ENCODE measurements at places on chromosomes 1 and 21. TPM values are rescaled to one million over a fixed set of nuclear protein-coding genes. Genes with fewer than 3 reads are reported as not detected.

KRTAP19-3 gene
- total RNA-seq, result not detected

RAB42 gene
- total RNA-seq, result 6.2 TPM

CHI3L2 gene
- total RNA-seq, result not detected

TLCD4 gene
- 3.3 TPM for total RNA-seq

CNR2 gene
- total RNA-seq, result not detected

SOX13 gene
- 94.4 TPM for total RNA-seq

APOBEC4 gene
- total RNA-seq, result not detected

SYTL1 gene
- total RNA-seq, result 6.4 TPM

KRTAP11-1 gene
- not detected for total RNA-seq

DNA sequence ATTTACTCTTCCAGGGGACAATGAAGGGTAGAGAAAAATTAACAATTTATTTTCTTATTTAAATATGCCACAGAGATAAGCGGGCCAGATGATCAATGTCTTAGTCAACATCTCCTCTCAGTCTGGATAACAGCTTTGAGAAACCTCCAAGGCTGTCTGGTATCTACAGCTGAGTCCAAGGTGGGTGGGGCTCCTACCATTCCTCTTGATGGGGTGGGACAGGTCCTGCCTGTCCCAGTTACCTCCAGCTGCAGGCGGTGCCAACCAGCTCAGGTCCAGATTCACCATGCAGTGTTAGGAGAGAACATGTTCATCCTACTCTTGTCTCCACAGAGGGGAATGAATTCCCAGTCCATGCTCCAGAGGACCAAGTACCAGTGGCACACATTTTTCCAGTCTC, 21.1 kb downstream of the CSMD2 start:
- no peak for DNase-seq

DNA sequence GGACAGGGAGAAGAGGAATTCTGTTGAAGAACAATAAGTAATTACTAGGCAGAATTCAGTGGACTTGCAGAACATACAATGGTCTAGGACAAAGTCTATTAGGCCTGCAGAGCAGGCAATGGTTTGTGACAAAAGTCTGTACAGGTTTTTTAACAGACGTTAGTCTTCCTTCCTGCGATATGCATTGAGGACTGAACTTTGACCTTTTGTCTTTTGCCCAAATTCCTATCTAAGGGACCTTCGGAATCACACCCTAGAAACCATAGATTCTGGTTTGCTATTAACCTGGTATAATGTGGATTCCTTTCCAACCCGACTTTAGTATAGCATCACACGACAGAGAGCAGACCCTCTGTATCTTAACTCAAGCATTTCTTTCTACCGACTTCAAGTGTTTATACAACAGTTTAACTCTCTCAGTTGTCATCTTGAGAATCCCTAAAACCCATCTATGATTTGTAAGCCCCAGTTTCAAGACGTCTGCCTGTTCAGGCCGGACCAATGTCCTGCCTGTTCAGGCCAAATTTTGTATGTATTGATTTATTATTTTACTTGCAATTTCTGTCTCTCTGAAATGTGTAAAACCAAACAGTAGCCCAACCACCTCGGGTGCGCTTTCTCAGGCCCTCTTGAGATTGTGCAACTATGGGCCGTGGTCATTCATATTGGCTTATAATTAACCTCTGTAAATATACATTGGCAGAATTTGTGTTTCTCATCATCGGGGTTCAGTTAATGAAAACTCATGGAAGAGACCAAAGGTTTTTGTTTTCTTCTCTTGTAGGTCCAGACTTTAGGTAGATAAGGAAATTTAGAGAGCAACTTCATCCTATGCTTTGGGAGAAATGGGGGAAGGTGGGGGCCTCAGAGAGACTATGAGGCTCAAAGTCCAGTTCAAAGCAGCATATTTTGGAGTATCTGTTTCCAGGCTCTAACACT, 76.9 kb upstream of the TNFSF18 start:
- no peak for DNase-seq

GRCh38 chr1:77459881-77460280, 178.1 kb downstream of the AK5 start:
- DNase-seq, result no peak

DNA sequence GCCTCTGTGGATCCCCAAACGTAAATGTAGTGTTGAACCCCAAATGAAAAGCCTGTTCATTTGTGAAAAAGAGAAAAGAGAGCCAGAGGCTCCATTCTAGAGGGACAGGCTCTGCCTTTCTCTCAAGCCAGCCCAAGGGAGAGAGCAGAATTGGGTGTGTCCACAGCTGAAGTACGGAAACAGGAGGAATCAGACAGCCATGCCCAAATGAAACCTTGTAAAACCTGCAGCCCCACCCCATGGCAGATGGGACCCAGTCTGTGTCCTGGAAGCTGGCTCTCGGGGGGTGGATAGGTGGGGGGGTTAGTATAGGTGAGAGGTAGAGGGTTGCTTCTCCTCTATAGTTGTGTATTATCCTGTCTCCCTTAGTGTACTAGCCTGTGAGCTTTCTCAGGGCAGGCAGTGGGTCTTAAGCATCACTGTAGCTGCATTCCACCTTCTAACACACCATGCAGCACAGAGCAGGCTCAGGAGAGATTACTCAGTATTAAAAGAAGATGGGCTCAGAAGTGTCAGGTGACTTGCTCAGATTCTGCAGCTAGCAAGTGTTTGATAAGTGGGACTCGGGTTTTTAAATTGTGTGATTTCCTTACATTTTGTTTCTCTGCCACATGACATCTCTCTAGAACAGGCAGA, 67.4 kb upstream of the SIPA1L2 start:
- DNase-seq, result no peak

DNA sequence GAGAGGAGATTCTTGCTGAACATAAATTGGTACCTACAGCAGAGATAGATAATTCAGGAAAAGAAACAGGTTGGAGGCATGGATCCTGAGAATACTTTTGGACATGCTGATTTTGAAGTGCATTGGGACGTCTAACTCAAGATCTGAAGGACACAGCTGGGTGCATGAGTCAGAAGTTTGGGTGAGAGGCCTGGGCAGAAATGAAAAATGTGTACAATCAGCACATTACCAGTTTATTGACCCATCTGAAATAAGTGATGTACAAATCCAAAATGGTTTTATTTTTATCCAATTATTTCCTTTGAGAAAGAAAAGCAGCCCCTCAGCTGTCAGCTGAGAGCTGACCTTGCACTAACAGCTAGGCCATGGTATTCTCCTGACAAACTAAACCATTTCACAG, 975.2 kb upstream of the B3GALT2 start:
- no peak for DNase-seq

DNA sequence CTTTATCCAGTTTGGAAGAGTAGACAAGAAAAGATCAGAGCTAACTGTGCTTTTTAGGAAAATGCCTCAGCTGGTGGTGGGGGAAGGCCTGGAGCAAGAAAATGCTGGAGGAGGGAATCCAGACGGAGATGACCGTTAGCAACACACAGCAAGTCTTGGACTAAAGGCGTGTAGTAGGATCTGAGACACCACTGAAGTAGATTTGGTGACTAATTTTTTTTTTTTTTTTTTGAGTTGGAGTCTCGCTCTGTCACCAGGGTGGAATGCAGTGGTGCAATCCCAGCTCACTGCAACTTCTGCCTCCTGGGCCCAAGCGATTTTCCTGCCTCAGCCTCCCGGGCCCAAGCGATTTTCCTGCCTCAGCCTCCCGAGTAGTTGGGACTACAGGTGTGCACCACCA, 41.2 kb downstream of the LPAR3 start:
- no peak for DNase-seq

DNA sequence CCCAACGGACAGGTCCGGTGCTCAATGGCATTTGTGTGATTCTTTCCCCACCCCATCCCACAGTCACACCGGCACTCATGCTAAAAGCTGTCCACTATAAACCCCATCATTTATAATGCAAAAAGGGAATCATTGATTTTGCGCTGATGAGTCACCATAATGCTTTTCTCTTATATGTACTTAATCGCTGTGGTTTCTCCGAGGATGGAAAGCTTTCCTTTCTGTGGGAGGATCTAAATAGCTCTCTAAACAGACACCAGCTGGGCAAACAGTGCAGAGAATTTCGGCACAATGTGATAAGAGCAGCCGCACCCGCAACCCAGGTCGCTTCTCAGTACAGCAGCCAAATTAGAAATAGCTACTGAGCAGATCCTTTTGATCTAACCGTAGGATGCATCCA, 85.6 kb downstream of the SETD4 start:
- DNase-seq, result no peak

DNA sequence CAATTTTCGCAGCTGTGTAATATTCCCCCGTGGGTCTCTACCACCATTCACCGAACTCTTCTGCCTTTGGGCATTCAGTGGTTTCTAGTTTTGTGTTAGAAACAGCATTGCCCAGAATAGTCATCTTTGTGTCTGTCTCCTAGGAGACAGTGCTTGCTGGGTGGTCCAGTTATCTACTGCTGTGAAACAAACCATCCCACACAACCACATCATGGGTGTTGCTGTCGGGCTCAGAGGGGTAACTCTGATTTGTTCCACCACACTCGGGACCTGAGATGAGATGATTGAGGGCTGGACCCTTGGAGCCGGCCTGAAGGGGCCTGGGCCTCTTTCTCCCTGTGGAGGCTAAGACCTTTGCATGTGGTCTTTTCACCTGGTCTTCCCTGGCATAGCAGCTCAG, 427.2 kb upstream of the VAMP3 start:
- DNase-seq, result no peak

GRCh38 chr1:180544050-180544449, 14.7 kb upstream of the OVAAL start:
- DNase-seq, result no peak

DNA sequence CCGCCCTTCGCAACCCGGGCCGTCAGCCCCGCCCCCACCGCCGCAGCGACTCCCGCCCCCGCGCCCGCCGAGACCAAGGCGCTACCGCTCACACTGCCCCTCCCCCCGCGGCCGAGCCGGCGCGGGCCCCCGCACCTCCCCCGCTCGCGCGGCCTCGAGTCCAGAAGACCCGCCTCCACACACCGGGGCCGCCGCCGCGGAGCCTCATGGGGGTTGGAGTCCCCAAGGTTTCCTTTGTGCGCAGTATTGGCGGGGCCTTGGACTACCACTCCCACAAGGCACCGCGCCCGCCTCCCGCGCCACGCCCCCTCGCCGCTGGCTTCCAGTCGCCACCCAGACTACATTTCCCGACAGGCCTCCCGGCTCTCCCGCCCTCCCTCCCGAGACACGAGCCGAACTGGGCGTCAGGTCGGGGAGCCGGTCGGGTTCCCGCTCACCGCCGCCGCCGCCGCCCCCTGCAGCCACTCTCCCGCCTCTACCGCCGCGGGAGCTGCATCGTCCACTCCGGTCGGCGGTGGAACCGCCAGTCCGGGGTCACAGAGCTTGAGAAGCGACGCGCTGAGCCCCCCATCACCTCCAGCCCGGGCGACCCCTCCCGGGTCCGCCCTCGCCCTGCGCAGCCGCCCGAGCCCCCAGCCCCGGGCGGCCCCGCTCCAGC, at the start of gene PHF13:
TSS of gene PHF13 (plus strand) at position 371 of the 658 bp plus-strand sequence. CDS start 336 bp downstream, outside the sequence.
- peak; percentile 100 for DNase-seq

GRCh38 chr1:155910621-155911121, 478 bp downstream of the RIT1 start:
- peak; percentile 66 for DNase-seq

DNA sequence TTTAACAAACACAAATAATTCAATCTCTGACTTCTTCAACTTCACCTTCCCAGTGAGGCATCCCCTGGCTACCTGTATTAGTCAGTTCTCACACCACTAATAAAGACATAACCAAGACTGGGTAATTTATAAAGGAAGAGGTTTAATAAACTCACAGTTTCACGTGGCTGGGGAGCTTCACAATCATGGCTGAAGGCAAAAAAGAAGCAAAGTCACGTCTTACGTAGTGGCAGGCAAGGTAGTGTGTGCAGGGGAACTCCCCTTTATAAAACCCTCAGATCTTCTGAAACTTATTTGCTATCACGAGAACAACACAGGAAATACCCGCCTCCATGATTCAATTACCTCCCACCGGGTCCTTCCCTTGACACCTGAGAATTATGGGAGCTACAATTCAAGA, 478.5 kb downstream of the ADGRL2 start:
- no peak for DNase-seq

DNA sequence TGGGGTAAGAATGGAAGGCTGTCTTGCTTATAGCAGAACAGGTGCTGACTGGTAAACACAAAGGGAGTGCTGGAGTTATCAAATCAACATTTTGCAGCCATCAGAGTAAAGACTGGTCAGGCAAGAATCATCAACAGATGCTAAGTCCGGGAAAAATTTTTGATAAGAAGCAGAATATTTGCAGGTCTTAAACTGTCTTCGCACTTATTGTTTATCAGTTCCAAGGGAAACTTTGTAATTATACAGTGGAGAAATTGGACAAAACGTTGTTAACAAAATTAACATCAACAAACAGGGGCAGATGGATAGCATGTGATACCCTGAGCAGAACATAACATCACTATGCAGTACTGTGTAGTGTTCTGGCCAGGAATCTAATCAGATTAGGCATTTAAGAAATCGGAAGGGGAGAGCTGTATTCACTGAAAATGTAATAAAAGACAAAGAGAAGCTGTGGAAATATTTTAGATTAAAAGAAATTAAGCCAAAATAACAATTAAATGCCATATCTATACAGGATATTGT, 127.1 kb downstream of the DAB1 start:
- DNase-seq, result no peak

GRCh38 chr1:149888247-149888998, 10.9 kb upstream of the BOLA1 start:
- DNase-seq, result peak; percentile 86

GRCh38 chr21:14454016-14455009, 71.4 kb upstream of the HSPA13 start:
- no peak for DNase-seq

DNA sequence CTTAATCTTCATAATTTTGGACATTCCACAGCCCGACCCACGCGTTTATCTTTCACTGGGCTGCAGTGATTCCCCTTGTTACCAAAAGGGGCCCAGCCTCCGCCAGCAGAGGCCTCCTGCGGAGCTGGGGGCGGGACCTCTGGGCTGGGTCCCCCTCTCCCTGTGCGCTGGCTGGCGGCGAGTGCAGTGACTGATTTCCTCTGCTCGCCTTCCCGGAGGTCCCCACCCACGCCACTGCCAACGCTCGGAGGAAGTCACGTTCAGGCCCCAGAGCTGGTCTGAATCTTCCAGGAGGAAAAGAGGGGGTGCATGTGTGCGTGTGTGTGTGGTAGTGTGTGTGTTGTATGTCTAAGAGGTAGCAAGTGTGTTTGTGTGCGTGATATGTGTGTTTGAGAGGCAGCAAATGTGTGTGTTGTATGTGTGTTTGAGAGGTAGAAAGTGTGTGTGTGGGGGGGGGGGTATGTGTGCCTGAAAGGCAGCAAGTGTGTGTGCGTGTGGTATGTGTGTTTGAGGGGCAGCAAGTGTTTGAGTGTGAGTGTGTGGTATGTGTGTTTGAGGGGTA, 35.0 kb upstream of the JAK1 start:
- DNase-seq, result peak; percentile 92

DNA sequence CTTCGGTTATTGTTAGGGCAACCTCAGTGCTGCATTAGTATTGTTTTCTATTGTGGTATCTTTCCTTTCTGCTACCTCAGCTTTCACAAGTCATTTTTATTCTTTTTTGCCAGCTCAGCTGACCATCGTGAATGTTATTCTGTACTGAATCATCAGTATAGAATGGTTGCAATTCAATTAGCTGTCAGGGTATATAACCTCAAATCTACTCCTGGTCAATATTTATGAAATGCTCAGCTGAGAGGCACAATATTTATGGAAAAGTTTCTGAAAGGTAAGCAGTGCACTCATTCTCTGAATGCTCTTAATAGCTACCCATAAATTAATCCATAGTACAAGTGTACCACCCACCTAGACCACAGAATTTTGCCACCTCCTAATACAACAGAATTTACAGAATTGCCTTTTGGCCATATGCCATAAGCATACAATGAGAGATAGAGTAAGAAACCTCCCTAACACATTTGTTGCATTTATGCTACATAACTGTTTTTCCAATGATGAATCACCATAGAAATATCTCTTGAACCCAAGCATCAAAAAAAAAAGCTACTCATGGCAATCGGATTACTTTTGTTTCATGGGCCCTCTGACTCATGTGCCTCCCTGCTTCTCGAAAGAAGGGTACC, 732.6 kb upstream of the CHRM3 start:
- no peak for DNase-seq
